ENCODE measurements at places on chromosomes 7 and 10.
A peak's percentile ranks its signal among the peaks of the same experiment; 100 is the strongest.

DNA sequence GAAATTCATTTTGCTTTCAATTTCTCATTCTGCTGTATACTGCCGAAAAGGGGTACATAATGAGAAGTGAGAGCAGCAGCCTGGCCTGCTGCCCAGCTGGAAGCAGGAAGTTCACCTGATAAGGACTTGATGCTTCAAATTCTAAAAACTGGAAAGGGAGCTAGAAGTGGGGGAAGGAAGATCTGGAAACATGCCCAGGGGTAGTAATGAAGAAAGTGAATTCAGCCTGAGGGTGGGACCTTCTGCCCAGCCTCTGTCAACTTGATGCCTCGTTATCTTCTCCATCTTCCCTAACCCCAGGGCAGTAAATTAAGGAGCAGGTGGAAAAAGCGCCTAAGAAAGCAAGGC, 69.4 kb downstream of the ARMH3 start:
- DNase-seq: peak; percentile 64

GRCh38 chr10:42482411-42482810, 156.0 kb downstream of the ZNF33B start:
- no peak for DNase-seq

DNA sequence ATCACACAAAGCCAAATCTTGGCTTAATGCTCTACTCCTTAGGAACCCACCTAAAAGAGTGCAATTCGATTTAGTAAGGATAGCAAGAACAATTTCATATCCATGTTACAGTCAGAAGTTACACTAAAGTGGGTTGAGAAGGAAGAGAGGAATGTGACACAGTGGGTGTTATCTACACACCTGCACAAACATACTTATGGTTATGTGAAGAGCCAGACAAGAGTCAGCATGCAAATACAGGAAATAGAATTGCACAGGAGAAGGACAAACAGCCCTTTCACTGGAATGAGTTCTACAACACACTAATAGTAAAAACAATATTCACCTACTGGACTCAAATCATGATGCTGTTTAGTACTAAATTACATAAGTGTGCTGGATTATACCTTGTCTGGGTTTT, 262.8 kb downstream of the DGKB start:
- DNase-seq: peak; percentile 23

DNA sequence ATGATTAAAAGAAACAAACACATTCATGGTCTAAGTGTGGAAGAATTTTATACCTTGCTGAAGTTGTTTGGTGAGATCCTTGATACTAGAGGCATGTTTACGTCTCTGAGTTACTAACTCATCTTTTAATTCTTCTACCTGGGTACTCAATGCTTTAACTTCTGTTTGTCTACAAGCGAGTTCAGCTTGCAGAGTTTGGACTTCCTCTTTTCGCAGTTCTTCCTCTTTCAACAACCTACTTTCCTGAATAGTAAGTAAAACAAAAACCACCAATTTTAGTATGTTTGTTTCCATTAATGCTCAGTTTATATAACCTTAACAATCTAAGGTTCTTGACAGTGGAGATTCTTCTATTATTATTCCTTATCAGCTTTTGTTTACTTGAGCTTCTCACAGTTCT, 42.9 kb downstream of the CCDC186 start:
- no peak for DNase-seq

DNA sequence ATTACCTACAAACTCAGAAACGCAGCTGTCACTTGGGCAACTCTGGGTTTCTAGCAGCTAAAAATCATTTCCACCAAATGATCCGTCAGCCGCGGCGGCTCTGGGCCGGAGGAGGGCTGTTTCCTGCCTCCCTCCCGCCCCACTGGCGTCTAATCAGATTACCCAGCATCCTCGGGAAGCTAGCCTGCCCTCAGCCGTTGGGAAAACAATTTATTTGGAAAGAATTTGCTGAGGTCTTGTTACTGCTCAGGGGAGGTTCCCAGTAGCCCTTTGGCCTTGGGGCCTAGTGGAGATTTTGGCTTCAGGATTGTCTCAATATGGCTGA, 65.0 kb upstream of the ADGRA1 start:
- no peak for DNase-seq

GRCh38 chr7:50632561-50633413, 67.6 kb upstream of the DDC start:
- peak; percentile 67 for DNase-seq

GRCh38 chr7:121875203-121875602, 2.2 kb downstream of the PTPRZ1 start:
- no peak for DNase-seq

DNA sequence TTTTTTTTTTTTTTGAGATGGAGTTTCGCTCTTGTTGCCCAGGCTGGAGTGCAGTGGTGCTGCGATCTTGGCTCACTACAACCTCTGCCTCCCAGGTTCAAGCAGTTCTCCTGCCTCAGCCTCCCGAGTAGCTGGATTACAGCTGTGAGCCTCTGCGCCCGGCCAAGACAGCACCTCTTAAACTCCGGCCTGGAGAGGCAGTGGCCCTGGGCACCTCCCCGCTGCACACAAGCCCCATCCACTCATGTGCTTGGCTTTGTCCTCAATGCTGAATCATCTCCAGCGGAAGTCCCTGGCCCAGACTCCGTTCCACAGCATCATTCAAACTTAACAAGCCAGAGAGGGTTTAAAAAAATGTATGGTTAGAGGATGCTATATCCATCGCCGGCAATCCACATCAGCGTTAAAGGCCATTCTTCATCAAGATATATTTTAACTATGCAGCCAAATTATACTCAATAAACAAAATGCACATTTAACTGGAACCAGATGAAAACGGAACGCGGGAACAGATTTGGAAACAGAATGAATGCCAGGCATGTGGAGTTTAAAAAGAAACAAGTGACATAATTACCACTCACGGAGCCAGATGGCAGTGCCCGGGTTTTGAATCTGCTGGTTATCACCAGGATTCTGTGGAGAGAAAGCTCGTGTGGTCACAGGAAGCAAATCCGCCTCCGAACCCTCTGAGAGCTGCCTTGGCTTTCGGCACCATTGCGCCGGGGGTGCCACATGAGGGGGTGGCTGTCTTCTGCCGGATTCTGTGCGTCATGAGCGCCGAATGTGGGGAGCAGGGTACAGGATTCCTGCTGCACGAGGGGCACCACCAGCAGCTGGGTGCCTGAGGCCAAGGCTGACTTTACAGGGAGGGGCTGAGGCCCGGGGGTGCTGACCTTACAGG, 45.6 kb upstream of the CFAP46 start:
- DNase-seq: no peak

GRCh38 chr7:56083150-56083785, 9.5 kb downstream of the PHKG1 start:
- no peak for DNase-seq

GRCh38 chr10:101305320-101306241, 48.4 kb upstream of the BTRC start:
- DNase-seq: peak; percentile 57

GRCh38 chr7:48042216-48042615, 6.9 kb downstream of the C7orf57 start:
- DNase-seq: no peak

GRCh38 chr7:36188266-36188665, 35.2 kb downstream of the EEPD1 start:
- DNase-seq: no peak

DNA sequence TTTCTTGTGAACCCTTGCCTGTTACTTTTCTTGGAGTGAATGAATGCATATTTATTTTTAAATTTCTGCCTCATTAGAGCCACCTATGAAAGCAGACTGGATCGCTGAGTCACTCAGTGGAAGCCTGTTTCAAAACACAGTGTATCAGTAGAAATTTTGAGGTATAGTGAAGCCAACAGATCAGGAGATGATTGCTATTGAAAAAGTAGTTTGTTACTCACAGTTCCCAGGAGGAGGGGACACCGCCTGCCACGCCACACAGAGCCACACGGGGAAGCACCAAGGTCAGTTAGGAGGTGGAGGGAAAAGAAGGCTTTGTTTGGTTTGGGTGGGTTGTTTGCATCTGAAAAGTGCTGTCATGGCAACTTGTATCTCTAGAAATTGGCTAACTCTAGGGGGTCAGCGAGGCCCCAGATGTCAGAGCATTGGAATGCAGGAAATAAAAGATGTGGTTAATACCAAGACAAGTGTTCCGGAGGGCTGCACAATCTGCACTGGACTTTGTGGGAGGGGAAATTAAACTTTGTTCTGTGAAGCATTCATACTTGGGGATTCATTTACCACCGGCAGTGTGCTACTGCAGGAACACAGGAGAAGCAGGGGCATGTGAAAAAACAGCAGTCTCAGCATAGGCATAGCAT, 106.4 kb upstream of the SDK1 start:
- DNase-seq: peak; percentile 63

DNA sequence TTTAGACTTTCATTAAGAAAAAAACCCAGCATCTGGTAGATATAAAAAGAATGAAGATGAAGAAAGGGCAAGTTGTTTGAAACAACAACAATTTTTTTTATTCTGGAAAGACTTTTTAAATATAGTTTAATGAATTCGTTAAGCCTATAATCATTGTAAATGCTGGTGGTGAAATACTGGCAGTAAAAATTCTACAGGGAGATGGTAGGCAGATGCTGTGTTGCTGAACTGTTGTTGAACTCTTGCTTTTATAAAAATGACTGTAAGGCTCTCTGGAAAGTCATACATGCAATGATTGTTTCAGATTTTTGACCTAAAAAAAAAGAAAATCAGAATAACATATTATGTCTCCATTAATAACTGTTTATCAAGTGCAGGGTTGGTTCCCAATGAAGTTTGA, 39.0 kb downstream of the SCIN start:
- DNase-seq: no peak

DNA sequence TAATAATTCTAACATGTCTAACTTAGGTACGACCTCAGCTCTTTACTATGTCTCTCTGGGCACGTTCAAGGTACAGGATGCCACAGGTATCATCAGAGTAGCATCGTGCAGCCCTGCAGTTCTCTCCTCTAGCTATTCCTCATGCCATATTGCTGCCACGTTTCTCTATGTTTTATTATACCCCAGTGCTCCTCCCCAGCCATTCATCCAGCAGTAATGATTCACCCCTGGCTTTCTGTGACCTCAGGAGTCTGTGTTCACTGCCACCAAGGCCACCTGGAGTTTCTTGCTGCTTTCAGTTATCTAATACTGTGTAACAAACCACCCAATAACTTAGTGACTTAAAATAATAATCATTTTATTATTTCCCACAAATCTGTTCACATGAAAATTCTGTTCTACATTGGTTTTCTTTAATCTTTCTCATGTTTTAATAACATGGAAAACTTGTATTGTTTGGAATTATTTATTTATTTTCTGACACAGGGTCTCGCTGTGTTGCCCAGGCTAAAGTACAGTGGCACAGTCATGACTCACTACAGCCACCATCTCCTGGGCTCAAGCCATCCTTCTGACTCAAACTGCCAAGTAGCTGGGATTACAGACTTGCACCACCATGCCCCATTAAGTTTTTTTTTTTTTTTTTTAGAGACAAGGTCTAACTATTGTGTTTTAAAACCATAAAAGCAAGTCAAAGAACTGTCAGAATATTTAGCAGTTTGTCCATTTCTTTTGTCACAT, 21.8 kb downstream of the REEP3 start:
- no peak for DNase-seq

- DNase-seq: no peak
These were observed 50.2 kb downstream of the CXCL12 start for GRCh38 chr10:44334621-44335184.

DNA sequence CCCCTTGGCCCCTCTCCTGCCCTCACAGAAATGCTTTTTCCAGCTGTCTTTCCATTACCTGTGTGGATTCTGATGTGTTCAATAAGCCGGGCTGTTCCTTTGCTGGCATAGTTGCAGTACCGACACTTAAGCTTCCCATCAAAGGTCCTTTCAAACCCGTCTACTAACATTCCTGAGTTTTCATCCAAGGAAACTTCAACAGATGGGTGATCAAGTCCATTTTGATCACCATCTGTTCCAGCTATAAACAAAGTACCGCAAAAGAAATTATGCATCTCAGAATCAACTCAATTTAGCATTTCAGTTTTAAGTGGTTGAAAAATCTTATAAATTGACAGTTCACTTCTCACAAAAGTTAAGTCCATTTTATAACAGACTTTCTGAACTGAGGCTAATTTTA, 12.7 kb downstream of the IKZF5 start:
- no peak for DNase-seq

DNA sequence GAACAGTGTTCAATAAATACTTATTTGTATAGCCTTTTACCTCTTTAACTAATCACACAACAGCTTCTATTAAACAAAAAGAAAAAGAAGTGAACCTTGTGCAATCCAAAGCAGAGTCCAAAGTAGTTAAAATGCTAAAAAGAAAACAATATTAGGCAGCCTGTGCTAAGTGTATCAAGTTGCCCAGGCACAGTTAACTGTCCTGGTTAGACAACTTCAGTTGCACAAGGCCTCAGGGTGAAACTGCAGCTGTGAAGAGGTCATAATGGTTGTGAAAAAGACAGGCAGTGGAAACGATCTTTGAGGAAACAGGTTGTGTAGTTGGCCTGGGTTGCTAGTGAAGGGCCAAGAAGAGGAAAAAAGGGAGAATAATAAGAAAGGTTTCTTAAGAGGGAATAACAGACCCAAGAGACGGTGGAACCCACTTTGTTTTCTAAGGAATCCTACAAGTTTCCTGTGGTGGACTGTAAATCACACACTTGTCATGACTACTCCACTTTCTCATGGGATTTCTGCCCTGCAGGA, 6.0 kb upstream of the CROT start:
- DNase-seq: peak; percentile 13

GRCh38 chr10:91022924-91023699, 102.2 kb upstream of the ANKRD1 start:
- DNase-seq: no peak

DNA sequence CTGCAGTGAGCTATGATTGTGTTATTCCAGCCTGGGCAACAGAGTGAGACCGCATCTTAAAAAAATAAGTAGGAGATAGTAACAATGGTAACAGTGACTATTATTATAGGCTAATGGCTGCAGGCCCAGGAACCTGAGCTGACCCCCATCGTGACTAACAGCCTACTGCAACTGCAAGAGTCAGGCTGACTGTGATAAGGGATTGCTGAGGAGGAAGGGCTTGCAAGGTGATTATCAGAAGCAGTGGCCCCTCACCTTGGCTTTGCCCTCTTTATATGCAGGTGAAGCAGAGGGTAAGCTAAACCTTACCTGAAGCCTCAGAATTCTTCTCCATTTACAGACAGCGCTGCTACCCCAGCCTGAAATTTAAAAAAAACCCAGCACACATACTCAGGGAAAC, 83.9 kb upstream of the SDK1 start:
- peak; percentile 53 for DNase-seq

DNA sequence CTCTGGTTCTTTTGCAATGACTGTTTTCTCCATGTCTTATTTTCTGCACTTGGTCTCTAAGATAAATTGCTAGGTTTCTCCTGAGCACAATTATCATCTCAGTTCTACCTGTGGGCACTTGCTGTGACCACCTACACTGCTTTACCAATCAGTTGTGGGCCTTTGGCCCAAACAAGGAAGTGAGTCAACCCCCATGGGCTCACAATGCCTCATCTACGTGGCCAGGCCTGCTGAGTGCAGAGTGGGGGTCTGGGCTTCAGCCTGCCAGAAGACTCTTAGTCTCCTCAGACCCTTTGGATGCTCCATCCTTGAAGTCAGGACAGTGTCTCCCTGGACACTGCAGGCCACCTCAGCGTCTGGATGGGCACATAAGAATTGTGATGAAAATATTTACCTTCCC, 20.3 kb downstream of the SCART1 start:
- no peak for DNase-seq
